ENCODE measurements at places on chromosomes 5 and 9.
A peak's percentile ranks its signal among the peaks of the same experiment; 100 is the strongest.

DNA sequence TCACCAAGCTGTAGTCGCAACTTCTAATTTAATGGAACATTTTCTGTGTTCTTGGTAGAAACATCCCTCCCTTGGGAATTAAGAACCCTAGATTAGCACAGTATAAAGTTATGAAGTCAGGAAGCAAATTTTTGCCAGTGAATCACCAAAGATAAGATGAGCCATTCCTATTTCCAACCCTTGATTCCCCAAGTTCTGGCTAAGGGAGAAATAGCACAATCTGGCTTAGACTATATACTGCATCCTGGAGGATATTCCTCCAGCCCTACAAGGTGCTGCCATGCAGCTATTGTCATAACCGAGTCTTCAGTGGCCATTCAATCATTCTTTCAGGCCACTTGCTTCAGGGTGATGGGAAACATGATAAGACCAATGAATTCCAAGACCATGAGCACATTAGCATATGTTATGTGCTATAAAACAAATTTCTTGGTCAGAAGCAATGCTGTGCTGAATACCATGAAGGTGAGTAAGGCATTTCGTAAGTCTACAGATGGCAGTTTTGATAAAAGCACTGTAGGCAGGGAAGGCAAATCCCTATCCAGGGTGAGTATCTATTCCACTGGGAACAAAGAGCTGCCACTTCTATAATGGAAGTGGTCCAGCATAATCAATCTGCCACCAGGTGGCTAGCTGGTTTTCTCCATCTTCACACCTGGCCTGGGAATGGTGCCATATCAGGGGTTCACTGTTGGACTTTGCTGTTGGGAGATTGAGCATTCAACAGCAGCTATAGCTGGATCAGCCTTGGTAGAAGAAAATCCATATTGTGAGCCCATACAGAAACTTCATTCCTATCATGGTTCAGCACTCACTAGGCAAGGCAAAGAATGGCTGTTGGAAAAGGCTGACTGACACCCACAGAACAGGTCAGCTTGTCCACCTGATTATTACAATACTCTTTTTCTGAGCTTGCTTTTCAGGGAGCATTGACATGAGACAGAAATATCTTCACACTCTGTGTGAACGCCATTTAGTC is 19.6 kb upstream of the ARL15 start:
- peak; percentile 98 for DNase-seq

DNA sequence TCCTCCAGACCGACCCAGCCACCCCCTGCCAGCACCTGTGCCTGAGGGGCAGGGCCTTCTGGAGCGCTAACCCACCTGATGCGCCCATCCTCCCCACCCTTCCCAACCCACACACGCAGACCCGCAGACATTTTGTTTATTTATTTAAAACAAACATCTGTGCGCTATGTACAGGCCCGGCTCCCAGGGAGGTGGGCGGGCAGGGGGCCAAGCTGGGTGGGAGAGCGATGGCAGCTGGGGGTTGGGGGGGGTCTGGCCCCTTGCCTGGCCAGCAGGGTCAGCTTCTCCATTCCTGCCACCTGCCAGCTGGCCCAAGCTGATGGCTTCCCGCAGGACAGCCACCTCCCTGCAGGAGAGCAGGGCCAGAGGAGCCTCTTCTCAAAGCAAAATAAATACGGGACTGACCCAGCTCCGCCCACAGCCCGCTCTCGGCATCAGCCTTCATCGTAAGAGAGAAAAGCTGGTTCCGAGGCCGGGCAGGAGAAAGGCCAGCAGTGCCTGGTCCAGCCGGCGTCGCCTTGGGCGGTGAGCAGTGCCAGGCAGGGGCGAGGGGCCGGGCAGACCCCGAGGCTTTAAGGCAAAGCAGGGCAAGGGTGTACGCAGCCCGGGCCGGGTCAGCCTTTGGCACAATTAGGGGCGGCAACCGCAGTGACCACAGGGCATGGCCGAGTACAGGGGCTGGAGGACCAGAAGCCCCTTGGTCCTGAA is 10.9 kb upstream of the CLIC3 start:
- DNase-seq, result no peak

DNA sequence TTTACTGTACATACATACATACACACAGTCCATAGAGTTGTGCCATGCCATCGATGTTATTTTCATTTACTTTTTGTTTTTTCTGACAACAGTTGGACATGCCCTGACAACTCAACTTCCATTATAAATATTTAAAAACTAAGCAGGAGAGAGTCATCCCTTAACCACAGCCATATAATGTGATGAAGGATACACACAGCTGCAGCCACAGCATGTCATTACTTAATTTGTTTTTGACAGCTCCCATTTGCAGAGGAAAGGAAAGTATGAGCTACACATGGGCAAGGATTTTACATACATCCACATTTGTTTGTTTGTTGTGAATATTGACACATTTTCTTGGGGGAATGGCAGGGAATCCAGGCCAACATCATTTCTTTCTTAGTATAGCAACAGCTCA is 91.5 kb upstream of the TUT7 start:
- peak; percentile 42 for DNase-seq

- peak; percentile 87 for DNase-seq
Observed at GRCh38 chr9:129863059-129863690, 27.9 kb downstream of the USP20 start.

- DNase-seq, result no peak
Observed at GRCh38 chr9:75985515-75985914, 95.0 kb downstream of the PCSK5 start.

GRCh38 chr9:95581900-95582299 is 65.1 kb upstream of the PTCH1 start:
- DNase-seq, result no peak

DNA sequence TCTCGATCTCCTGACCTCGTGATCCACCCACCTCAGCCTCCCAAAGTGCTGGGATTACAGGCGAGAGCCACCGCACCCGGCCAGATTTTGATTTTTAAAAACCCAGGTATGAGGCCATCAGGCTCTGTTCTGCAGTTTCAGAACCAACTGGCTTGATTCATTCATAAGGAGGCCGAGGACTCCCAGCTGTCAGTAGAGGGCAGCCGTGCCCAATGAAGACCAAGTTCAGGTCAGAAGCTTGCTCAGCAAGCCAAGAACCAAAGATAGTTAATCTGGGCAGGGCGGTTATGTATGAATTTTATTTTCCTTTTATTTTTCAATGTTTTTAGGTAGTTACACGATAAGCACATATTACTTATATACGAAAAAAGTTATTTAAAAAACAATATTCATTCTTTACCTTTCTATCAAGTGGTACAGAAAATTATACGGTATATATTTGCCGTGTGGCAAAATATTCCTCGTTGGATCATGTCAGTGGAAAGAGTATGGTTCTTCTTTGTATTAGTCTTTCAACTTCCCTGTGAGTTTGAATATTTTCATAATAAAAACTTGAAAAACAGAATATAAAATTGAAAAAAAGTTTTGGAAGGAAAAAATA is 18.0 kb downstream of the MGAT1 start:
- peak; percentile 78 for DNase-seq

DNA sequence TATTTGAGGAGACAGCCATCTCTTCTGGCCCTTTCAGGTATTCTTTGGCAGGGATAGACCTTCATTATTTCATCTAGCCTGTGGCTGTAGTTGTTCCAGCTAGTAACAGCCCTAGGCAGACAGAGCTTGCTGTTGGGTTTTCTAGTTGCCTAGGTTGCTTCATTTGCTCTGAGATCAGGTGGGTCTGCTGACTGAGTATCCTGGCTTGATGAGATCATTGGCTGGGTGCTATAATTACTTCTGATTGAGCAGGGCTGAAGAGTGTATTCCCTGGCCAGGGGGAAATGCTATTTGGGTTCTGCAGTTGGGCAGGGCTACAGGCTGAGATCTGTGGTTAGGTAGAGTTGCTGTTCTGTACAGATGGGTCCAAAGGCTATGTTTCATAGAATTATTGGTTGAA is 456.1 kb downstream of the PSAT1 start:
- no peak for DNase-seq

DNA sequence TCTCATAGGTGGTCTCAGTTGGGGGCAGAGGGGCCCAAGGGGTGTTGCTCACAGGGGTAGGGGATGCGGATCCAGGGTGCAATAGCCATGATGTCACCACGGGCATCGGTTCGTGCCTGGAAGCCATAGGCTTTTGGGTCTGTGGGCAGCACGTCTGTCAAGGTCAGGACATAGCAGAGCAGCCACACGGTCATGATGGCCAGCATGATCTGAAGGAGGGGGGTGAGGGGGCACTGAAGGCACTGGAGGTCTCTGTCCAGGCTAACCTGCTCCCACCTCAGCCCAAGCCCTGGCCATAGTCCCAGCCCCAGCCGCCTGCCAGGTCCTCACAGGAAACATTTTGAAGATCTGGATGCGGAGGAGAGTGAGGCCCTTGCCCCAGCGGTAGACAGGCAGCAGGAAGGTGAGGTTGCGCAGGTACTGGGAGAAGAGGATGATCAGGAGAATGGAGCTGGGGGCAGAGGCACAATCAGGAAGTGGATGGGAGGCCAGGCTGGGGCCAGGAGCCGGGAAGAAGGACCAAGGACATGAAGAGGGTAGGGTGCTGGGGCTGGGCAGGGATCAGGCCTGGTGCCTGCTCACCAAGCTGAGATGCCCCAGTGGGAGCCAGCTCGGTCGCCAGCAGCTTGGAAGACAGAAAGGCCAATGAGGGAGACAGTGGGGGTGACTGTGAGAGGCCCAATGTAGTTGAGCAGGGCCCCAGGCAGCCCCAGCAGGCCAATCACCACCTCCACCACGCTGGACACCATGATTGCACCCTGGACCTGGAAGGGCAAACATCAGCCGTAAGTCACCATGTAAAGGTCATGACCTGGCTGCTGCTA is 3.3 kb downstream of the SLC23A1 start:
- DNase-seq, result no peak

GRCh38 chr5:61701877-61702602 is 370.0 kb downstream of the ZSWIM6 start:
- no peak for DNase-seq

GRCh38 chr5:143245929-143246561 is 157.4 kb downstream of the NR3C1 start:
- DNase-seq, result peak; percentile 92

- no peak for DNase-seq
Observed at GRCh38 chr9:93061260-93061751, 2.8 kb downstream of the SUSD3 start.

GRCh38 chr9:122904466-122904822 is 715 bp downstream of the RC3H2 start:
- peak; percentile 20 for DNase-seq

GRCh38 chr9:9942764-9943424 is 669.9 kb downstream of the PTPRD start:
- peak; percentile 69 for DNase-seq

DNA sequence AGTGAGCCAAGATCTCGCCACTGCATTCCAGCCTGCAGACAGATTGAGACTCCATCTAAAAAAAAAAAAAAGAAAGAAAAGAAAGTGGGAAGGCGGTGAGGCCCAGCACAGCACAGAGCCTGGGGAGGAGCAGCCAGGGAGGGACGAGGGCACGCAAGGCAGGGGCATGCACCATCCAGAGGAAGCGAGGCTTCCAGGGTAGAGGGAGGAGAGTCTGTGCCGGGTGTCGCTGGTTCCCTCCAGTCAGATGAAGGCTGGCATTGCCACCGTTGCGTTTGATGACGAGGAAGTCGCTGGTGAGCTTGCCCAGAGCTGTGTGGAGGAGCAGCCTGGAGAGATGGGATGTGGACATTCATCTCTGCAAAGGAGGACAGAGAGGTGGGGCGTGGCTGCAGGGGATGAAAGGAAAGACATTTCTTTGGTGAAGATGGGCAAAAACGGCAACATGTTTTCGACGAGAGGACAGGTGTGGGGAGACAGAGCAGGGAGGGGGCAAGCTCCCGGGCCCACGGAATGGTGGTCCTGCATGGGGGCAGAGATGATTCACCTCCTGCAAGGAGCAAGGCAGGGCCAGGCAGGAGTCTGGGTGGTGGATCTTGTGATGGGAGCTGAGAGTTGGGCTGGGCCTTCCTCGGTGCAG is 18.6 kb upstream of the OLFM1 start:
- no peak for DNase-seq

DNA sequence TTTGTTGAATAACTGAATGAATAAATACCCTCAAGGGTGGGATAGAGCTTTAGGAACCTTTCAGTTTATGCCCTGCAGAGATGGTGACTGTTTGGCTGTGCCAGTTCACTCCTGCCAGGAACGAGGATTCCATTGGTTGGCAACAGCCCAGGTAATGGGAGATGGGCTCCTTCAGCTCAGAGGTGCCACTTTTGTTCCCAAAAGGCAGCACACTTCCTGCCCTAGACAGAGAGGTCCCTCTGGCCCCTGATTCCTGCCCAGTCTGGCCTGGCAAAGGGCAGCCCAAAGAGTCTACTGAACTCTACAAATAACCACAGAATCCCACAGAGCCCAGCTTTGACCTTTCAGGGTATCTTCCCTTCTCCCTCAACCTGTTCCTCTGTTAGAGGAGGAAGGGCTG is 1.6 kb downstream of the C9orf152 start:
- no peak for DNase-seq

- DNase-seq, result no peak
Observed at GRCh38 chr9:20144197-20144596, 355.4 kb upstream of the SLC24A2 start.

GRCh38 chr5:146877178-146877681 is 1.3 kb downstream of the PPP2R2B start:
- DNase-seq, result no peak

GRCh38 chr5:142323480-142324135 is 1.2 kb downstream of the SPRY4 start:
- peak; percentile 36 for DNase-seq

GRCh38 chr5:88984040-88984439 is 101.1 kb upstream of the MEF2C start:
- no peak for DNase-seq

GRCh38 chr5:5026409-5026785 is 113.7 kb upstream of the ADAMTS16 start:
- DNase-seq, result no peak

DNA sequence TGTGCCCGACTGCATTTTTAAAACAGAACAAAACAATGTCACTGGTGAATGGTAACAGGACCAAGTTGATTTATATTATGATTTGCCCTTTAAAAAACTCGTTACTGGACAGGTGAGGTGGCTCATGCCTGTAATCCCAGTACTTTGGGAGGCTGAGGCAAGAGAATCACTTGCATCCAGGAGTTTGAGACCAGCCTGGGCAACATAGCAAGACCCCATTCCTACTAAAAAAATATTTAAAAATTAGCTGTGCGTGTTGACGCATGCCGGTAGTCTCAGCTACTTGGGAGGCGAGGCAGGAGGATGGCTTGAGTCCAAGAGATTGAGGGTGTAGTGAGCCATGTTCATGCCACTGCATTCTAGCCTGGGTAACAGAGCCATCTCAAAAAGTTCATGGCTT is 7.2 kb downstream of the UNC13B start:
- no peak for DNase-seq

GRCh38 chr5:75885849-75886596 is 168.8 kb upstream of the POC5 start:
- DNase-seq, result no peak

- no peak for DNase-seq
Observed at GRCh38 chr9:69468380-69468779, 143.4 kb downstream of the ENTREP1 start.

- no peak for DNase-seq
Observed at GRCh38 chr9:38334234-38334633, 58.3 kb upstream of the ALDH1B1 start.

- DNase-seq, result peak; percentile 34
Observed at GRCh38 chr5:135249658-135250057, 149.4 kb downstream of the MACROH2A1 start.

All from fibroblast of skin of right quadriceps (primary cell).